ENCODE measurements at places on chromosomes 7 and 10. TPM values are rescaled to one million over a fixed set of nuclear protein-coding genes. Genes with fewer than 3 reads are reported as not detected.
A peak's percentile ranks its signal among the peaks of the same experiment; 100 is the strongest.

DNA sequence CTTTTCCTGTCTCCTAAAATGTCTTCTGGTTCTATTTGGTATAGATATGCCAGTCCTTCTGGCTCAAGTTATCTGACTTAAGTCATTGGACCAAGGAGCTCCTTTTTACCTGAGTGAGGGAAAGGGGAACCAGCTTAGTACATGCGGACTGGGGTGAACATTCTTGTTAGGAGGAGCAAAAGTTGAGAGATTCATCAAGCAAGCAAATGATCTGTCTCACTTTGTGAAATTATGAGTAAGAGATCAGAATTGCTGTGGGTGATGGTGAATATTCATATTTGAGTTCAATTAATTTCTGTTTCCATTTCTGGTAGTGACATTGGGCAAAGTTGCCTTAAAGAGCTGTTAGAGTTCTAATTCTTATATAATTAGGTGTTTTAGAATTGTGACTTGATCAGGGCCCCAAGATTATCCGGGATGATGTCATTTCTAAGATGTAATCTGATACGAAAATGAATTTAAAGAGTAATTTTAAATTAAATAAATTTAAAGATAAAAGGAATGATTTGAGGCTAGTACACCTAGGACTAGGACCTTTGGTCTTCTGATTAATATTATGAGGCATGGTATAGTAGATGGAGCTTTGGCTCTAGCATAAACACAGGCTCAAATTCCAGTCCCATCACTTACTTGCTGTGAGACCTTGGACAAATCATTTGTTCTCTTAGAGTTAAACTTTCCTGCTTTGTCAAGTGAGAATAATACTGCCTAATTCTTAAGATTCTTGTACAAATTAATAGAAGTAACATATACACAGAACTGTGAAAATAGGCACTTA lies 60.4 kb upstream of the STRIP2 start:
- no peaks in the 10 kb centered on the region for H3K27me3 ChIP-seq
- no peaks in the 10 kb centered on the region for H3K36me3 ChIP-seq
- H3K27ac ChIP-seq, result no peak overlapping the region
- H3K4me1 ChIP-seq, result peaks cover 18% of the 10 kb centered on the region
- no peak for DNase-seq
- no peak overlapping the region for H3K4me3 ChIP-seq

GRCh38 chr7:157503229-157503628 lies 166.4 kb downstream of the DNAJB6 start:
- peaks cover 9% of the 10 kb centered on the region for H3K36me3 ChIP-seq
- peak overlapping the region; percentile 88 for H3K27ac ChIP-seq
- DNase-seq, result no peak

GRCh38 chr10:124174673-124175645 lies 81.6 kb upstream of the CHST15 start:
- H3K4me1 ChIP-seq, result peaks cover 4% of the 10 kb centered on the region
- peaks cover 5% of the 10 kb centered on the region for H3K27me3 ChIP-seq
- no peaks in the 10 kb centered on the region for H3K36me3 ChIP-seq
- DNase-seq, result no peak
- no peak overlapping the region for H3K4me3 ChIP-seq

- peaks cover 55% of the 10 kb centered on the region for H3K36me3 ChIP-seq
- no peak overlapping the region for H3K4me3 ChIP-seq
- DNase-seq, result no peak
- H3K27ac ChIP-seq, result no peak overlapping the region
These were observed 86.4 kb downstream of the ANKRD61 start for GRCh38 chr7:6117533-6117932.

- DNase-seq, result no peak
- no peaks in the 10 kb centered on the region for H3K4me1 ChIP-seq
- peaks cover 21% of the 10 kb centered on the region for H3K27me3 ChIP-seq
These were observed 375.5 kb upstream of the CELF2 start for GRCh38 chr10:10642189-10642588.

Gene CCL24
- not detected for total RNA-seq

Gene CDC14C
- total RNA-seq, result not detected

Gene ECHDC3
- total RNA-seq, result 2.0 TPM

Gene GATA3
- total RNA-seq, result 8.8 TPM

Measured in activated naive CD8-positive, alpha-beta T cell treated with anti-CD3 and anti-CD28 coated beads for 36 hours (primary cell).